ENCODE measurements at places on chromosomes 4 and X. TPM values are rescaled to one million over a fixed set of nuclear protein-coding genes. Genes with fewer than 3 reads are reported as not detected.

Gene KCNIP4
- not detected for total RNA-seq

Gene NPY2R
- not detected for total RNA-seq

Gene HSD17B13
- 0.14 TPM for total RNA-seq

Gene PLAC8
- total RNA-seq, result 23.0 TPM

Gene HPSE
- 3.9 TPM for total RNA-seq

Gene APELA
- 34.8 TPM for total RNA-seq

Data from Caco-2 (cell line).